ENCODE measurements at places on chromosomes 5 and 9.

DNA sequence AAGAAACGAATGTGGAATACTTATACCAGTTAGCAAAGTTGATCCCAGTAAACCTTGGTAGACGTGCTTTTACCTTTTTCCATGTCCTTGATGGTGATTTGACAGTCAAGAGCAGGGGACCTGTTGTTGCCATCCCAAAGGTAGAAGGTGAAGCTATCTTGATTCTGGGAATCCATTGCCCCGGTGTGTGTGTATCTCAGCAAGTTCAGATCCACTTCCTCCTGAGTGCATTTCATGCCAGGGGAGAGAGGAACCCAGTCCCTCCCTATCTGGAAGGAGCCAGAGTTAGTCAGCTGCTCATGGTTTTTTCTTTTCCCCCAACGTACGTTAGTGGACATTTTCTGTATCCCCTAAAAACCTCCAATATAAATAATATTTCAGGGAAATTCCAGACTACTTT lies 66.3 kb upstream of the CER1 start:
- no peak for DNase-seq

- DNase-seq = no peak
Observed at GRCh38 chr5:30607301-30607894, 586.1 kb upstream of the CDH6 start.

DNA sequence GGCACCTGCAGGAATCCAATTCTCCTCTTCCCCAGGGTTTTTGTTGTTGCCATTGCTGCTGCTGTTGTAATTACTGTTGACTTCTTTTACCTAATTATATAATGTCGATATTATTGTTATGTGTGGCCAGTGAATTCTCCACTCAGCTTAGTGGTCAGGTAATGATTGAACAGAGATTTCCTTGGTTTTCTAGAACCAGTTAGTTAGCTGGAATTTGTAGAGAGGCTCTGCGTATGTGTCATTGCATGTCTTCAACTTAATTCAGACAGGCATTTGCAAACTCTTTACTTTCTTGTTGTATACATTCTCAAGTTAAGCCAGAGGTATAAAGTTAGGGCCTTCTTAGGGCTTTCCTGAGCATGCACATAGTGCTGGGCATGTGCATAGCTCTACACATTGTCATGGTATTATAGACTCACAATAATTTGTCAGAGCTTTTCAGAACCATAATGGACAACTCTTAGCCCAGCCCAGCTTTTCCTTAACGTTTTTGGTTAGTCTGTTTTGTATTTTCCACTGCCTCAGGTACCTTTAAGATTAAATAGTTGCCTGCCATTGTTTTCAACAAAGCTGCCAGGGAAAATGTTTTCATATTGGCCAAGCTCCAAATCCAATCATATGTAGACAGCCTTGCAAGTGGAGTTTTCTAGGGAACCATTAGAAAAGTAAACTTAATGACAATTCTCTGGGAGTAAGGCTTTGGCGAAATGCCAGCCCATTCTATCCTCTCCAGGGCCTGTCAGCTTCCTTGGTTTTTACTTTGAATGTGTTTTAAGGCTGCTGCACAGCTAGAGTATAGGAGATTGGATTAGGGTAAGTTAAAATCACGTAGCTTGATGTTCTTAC lies 68.1 kb downstream of the UBE2R2 start:
- DNase-seq = no peak

- no peak for DNase-seq
Observed at GRCh38 chr5:149913436-149914419, 30.9 kb downstream of the PDE6A start.

DNA sequence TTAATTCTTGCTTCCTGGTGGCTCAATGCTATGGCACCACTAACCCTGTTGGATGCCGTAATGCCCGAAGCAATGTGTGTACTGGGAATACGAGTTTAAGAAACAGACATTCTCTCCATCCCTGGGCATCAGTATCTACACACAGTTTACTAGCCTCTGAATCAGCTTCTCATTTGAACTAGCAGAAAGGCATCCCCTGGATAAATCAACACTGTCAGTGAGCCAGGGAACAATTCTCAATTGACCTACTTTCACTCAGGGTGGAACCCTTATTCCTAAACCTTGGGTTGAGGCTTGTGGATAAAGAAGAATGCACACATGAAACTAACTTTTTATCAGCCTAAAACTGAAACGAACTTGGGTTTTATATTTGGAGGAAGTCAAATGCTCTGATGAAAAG lies 331.0 kb downstream of the GADD45G start:
- DNase-seq = no peak

- no peak for DNase-seq
Observed at GRCh38 chr5:150116667-150117400, 30.5 kb upstream of the CSF1R start.

GRCh38 chr5:137218896-137219295 lies 280.2 kb downstream of the SPOCK1 start:
- DNase-seq = no peak

- DNase-seq = no peak
Observed at GRCh38 chr9:111992523-111992922, 95.9 kb downstream of the UGCG start.

GRCh38 chr5:172281346-172281745 lies 2.2 kb downstream of the UBTD2 start:
- DNase-seq = no peak

DNA sequence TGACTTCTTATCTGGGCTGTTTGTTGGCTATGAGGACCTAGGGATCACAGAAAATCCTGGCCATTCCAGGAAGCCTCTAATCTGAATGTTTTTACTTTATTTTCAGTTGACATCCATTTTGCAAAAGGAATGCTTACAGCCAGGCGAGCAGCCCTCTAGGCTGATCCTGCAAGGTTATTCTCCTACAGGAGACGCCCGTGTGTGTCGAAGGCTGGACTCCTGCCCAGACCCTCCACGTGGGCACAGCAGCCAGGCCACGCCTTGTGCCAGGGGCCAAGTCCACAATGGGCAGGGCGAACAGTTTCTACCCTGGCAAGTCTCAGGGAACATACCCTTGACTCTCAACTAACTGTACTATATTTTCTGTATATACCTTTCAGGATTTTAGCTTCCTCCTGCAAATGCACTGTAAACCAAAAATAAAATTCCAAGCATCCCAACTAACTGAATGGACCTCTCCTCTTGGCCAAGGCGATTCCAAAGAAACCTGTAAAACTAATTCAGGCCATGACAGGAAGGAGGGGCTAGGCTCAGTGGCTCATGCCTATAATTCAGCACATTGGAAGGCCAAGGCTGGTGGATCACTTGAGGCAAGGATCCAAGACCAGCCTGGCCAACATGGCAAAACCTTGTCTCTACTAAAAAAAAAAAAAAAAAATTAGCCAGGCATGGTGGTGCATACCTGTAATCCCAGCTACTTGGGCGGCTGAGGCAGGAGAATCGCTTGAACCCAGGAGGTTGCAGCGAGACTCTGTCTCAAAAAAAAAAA lies 5.7 kb downstream of the CMBL start:
- no peak for DNase-seq
